ENCODE measurements at places on chromosomes 5 and 9.

- DNase-seq = no peak
Observed at GRCh38 chr9:102362470-102363132, 624.2 kb upstream of the GRIN3A start.

GRCh38 chr9:98310752-98311392 lies 55.4 kb upstream of the TBC1D2 start:
- DNase-seq = no peak

GRCh38 chr5:132490484-132491367 lies at the start of gene IRF1:
Gene IRF1 (minus strand): TSS chr5:132490773. CDS start chr5:132489478, 1,295 bp downstream.
- peak; percentile 89 for DNase-seq

- DNase-seq = no peak
Observed at GRCh38 chr5:103273952-103274351, 15.4 kb downstream of the MACIR start.

GRCh38 chr5:8676695-8677094 lies 807.7 kb downstream of the MTRR start:
- DNase-seq = no peak

- DNase-seq = no peak
Observed at GRCh38 chr5:107680799-107681198, 10.1 kb upstream of the EFNA5 start.

- DNase-seq = no peak
Observed at GRCh38 chr5:68729678-68730077, 364.1 kb upstream of the SLC30A5 start.

GRCh38 chr5:25399878-25400480 lies 755.2 kb upstream of the CDH10 start:
- no peak for DNase-seq

GRCh38 chr9:137202966-137203365 lies 2.4 kb upstream of the TPRN start:
- DNase-seq = no peak

DNA sequence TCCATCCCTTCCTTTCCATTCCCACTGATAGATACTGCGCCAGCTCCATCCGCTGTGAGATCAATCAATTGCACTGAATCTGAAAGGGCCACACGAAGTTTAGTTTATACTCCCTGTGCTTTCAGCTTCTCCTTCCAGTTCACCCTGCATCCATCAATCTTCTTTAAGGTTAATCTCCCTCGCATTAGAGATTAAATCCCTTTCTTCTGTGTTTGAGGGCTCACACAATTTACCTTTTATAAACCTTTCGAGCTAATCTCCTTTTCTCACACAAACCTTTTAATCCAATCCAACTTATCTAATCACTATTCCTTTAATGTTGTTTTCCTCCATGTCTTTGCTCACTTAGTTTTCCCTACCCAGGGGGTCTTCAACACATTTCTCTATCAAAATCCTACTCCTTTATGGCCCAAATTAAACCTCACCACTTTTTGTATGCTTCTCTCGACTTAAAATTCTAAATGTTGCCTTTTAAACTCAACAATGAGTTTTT lies 64.6 kb upstream of the HAPLN1 start:
- no peak for DNase-seq

DNA sequence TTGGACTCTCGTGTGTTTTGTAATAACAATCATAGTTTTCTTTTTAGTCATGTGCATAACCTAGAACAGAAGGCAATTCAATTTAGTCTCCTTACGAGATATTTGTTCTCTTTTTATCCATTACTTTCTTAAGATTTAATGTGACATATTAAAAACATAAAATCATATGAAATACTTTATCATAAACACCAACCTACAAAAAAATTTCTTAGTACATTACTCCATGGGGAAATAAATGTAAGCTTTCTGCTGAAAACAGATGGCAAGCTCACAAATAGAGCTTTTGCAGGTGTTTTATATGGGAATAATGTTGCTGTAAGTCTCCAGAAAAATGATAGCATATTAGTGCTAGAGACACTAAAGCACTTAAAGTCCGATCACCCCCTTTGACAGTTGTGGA lies 1035.2 kb upstream of the ARRDC3 start:
- no peak for DNase-seq

- DNase-seq = no peak
Observed at GRCh38 chr5:167708449-167708848, 583.0 kb upstream of the WWC1 start.

GRCh38 chr5:19555436-19555835 lies 432.6 kb downstream of the CDH18 start:
- no peak for DNase-seq

DNA sequence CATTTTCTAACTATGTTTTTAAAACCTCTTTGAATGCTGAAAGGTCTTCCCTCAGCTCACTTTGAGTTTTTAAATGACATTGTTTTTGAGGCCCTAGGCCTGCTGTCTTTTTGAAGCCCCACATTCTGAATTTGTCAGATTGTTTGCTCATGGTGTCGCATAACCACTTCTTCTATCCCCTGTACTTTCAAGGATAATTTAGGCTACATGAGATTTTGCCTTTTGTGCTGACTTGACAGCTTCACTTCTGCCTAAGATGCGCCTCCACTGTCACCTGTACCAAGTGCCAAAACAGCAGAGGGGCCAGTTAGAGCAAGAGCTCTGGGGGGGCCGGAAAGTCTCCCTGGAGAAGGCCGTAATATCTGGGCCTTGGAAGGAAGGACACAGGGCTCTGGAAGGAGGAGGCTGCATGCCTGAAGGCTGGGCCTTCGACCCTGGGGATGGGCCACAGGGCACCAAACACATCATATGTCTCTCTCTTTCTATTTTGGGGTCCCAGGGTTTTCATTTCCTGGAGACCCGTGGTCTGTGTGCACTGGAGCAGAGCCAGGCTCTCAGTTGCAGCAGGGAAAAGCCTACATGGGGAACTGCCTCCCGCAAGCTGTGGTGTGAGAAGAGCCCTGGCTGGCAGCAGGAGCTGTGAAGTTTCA lies 49.1 kb downstream of the NDST1 start:
- no peak for DNase-seq

All from foreskin melanocyte (primary cell).